AG10803 (cell line): ENCODE measurements at places on chromosomes 2 and 18.

- DNase-seq: no peak
Measured at GRCh38 chr18:13241083-13241892, 22.7 kb downstream of the LDLRAD4 start.

GRCh38 chr2:69916106-69916505 is 1.2 kb downstream of the MXD1 start:
- DNase-seq: no peak

DNA sequence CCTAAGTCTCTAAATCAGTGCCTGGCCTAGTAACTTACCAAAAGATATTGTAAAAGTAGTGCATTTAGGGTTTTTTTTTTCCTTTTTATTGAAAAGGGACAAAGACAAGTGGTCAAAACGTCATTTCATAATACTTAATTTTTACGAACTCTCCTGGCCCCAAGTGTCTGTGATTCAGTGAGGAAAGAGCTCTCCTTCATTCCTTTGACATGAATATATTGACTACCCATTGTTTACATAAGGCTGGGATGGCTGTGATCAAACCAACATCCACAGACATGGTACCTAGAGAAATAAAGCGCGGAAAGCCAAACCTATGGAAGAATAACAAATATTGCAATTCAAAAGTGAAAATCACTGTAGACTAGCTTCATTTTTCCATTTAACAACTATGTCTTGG is 198.4 kb downstream of the BABAM2 start:
- DNase-seq: peak; percentile 61

DNA sequence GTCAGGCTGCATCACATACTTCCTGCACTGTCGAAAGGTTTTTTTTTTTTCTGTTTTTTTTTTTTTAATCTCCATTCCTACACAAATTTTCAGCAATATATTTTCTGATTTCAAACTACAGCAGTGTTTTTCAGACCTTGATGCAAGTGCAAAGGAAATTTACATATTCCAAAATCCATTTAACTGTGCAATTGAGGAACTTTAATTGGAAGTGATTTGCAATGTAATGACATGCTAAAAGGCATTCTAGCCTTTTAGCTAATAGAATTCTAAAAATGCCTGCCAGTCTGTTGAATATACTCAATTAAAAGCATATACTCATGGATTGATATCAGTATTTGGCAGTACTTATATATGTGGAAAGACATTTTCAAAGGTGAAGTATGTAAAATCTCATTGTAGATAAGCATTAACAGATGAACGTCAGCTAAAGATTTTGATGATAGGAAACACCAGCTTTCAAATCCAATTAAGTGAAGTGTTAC is 210.5 kb downstream of the OTX1 start:
- DNase-seq: no peak

DNA sequence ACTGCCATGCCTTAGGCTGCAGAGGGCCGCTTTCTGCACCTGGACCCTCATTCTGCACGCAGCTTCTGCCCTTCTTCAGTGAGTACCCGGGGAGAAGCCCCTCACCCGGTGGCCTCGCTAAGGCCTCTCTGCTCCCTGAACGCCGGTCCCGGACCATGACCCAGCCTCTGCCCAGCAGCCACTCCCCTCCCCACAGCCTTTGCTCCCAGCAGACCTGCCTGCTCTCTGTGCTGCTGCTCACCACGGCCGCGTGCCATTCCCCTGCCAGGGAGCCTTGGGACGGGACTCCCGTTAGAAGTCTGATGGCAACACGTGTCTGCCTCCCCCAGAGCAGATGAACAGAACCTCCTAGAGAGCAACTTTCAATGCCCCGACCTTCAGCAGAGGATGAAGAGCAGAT is 282.8 kb downstream of the NDUFA10 start:
- DNase-seq: no peak

- DNase-seq: peak; percentile 47
Measured at GRCh38 chr2:217412721-217413120, 552.9 kb upstream of the TNP1 start.

- no peak for DNase-seq
Measured at GRCh38 chr18:63264871-63265270, 54.7 kb downstream of the BCL2 start.

DNA sequence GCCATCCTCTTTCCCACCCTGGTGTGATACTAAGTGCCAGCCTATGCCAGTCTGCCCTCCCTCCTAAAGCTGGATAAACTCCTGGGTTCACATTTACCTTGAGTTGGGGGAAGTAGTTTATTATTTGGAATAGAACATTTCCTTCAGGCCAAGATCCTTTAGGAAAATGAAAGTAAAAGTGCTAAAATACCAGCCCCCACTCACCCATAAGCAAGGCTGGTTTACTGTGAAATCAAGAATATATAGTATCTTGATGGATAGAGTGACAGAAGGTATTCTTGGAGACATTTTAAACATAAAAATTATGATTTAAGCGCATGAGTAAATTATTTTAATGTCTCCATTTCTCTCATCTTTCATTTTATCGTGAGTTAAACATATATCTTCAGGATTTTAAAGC is 27.1 kb downstream of the ZNF532 start:
- DNase-seq: no peak

GRCh38 chr2:227186751-227187150 is 22.3 kb downstream of the COL4A3 start:
- no peak for DNase-seq

DNA sequence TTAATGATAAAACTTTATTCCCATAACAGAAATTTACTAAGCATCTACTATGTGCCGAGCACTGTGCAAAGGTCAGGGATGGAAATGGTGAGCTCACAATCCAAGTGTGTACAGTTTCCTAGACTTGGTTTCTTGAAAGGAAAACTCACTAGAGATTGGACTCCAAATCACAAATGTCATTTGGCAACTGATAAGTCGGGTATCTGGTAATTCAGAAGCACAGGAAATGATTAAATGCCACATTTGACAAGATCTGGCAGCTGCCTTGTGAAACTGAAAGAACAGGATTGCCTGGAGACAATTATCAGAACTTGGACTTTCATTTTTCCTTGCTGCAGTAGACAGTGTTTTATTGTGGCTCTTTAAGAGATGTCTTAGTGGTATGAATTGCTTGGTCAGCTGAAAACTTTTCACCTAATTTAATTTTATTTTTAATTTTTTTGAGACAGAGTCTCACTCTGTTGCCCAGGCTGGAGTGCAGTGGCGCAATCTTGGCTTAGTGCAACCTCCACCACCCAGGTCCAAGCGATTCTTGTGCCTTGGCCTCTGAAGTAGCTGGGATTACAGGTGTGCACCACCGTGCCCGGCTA is 19.2 kb downstream of the ITGA6 start:
- no peak for DNase-seq

GRCh38 chr2:84539729-84540128 is 23.4 kb downstream of the DNAH6 start:
- DNase-seq: no peak

DNA sequence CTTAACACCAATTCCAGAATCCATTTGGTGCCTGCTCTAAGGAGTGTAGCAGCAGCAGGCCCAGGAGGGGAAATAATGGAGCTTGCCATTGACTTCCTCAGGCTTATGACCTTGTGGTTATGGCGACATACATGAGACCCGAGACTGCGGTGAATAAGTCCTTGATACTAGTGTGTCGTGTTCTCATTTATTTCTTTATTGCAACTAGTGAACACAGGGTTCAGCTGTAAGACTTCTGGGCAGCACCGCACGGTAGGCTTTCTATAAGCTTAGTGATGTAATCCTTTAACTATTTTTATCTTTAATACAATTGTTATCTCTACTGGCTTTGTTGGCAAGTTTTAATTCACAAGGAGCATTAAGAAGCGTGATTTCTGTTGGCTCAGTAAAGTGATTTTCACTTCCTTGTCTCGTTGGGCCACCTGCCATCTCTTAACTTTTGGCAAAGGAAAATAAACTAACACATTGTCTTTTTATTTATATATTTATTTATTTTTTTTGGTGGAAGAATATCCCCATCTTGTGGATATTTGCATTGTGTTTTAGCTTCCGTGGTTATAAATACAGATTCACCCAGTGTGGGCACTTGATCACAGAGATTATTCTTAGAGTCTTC is 139.8 kb downstream of the LTBP1 start:
- no peak for DNase-seq

DNA sequence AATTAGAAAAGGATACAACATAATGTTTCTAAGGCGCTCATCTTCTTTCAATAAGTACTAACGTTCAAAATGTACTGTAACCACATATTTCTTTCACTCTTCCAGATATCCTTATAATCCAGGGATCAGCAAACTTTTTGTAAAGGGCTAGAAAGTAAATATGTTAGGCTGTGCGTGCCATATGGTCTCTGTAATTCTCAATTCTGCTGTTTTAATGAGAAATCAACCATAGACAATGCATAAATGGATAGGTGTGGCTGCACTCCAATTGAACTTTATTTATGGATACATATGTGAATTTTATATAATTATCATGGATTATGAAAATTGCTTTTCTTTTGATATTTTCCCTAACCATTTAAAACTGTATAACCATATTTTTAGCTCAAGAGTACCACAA is 459.4 kb downstream of the EPHA4 start:
- DNase-seq: no peak

GRCh38 chr18:31577195-31577594 is 14.5 kb upstream of the TTR start:
- DNase-seq: no peak

GRCh38 chr2:10536569-10537133 is 88.5 kb upstream of the ODC1 start:
- no peak for DNase-seq

GRCh38 chr2:20443276-20443920 is 3.5 kb upstream of the RHOB start:
- DNase-seq: peak; percentile 46

DNA sequence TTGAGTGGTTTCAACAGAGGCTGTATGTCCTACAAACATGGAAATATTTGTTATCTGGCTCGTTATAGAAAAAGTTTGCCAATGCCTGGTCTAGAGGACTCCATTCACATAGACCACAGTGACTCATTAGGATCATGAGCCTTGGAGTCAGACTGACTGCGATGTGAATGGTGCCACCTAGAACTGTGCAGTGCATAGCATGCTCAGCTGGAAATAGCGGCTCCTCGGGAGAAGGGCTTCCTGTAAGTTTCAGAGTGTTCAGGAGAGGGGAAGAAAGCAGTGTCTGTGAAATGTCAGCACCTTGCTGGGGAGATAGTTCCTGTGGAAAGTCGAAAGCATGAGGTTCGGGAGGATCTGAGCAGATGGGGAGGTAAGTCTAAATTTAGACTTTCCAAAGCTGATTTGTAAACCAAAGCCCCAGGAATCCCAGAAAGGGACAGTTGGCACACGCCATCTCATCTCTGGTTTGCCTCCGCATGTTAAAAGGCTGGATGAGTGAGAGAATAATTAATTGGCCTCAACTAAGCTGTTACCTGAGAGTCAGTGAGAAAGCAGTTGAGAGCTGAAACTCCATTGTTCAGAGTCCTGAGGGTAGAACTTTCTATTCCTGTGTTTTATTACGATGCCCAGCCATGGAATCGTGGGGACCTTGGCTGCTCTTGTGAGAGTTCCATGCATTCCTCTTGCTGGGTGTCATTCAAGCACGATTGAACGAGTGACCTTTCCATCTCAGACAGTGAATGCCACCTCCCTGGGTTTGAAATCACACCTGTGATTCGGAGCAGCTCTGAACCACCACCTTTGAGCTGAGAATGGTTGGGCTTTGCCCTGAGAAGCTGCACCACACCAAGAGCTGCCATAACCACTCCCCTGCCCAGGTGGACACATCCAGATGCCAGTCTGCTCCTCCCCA is 99.5 kb downstream of the MAPK4 start:
- no peak for DNase-seq

DNA sequence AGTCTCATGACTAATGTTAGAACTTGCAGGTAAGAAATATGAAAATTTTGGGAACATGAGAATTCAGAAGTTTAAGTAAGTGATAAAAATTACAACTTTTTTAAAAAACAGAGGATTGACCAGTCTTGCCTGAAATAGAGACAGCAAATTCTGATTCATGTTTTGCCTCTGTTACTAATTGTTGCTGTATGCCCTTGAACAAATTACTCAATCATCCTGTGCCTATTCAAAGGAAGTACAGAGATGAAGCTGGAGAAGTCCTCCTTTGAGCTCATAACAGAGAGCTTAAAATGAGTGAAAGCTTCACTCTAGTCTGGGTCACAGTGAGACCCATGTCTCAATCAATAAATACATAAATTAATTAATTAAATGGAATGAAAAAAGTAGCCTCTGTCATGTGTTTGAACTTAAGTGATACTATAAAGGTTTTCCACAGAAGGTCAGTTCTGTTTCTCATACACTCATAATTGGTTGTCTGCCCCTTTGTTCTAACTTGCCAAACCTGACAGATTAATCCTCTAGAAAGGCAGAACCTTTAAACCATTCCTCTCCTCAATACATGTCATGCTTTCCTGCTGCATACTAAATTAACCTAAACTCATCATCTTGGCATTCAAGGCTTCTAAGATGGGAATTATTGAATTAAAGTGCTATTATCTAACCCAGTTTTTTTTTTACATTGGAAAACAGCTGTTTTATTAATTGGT is 374.6 kb upstream of the LRATD1 start:
- DNase-seq: peak; percentile 8
